ENCODE measurements at places on chromosomes 3 and 15.

- DNase-seq: no peak
Measured at GRCh38 chr15:57538265-57538529, 53.5 kb upstream of the MYZAP start.

DNA sequence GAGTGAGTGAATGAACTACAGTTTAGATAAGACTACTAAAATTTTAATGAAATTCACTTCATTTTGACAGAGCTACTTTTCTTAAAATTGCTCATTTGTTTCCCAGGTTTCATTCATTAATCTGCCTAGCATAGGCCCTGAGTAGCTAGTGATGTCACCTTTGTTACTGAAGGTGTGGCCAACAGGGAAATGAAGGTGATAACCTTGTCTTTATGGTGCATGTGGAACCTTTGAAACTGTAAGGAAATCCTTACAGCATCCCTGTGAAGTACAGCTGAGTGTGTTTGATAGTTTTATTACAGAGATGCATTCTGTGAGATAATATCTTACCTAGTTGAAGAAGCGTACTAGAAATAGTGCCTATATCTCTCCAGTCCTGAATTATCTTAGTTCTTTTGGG lies 112.9 kb downstream of the AKAP13 start:
- no peak for DNase-seq

GRCh38 chr3:195442573-195443390 lies at the start of gene ACAP2:
Gene ACAP2 (minus strand): TSS chr3:195443020. CDS start chr3:195442847, 173 bp downstream.
- peak; percentile 95 for DNase-seq

GRCh38 chr15:66124651-66125050 lies 128.9 kb downstream of the MEGF11 start:
- no peak for DNase-seq

GRCh38 chr3:39531665-39532064 lies 64.2 kb downstream of the MOBP start:
- DNase-seq: no peak

GRCh38 chr3:185823078-185824044 lies 1.5 kb downstream of the IGF2BP2 start:
- no peak for DNase-seq

DNA sequence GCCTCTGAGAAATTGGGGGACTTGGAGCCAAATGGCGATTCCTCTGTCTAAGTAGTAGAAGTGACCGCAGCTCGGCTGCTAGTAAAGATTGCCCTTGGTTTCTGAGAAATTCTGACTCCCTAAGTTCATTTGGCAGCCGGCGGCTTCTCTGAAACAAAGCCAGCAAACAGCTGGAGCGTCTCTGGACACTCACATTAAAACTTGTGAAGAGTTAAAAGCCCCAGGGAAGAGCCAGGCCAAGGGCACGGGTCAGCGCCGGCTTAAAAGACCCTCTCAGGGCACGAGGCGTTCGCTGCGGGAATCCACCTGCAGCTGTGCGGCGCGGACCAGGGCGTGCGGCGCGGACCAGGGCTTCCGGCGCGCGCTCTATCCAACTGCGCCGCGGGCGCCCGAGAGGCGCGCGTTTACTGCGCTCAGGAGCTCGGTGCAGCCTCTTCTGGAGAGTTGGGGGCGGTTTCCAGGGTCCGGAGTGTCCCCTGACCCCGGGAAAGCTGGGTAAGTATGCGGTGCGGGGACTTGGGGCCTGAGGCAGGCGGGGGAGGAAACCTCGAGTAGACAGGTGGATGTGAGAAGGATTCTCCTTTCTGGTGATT lies at the start of gene COL6A5:
Gene COL6A5, plus strand, starts transcription at position 186 of the 593 bp plus-strand sequence. CDS start 27,967 bp downstream, outside the sequence.
- DNase-seq: no peak

GRCh38 chr15:85744579-85744978 lies 50.1 kb downstream of the KLHL25 start:
- no peak for DNase-seq

DNA sequence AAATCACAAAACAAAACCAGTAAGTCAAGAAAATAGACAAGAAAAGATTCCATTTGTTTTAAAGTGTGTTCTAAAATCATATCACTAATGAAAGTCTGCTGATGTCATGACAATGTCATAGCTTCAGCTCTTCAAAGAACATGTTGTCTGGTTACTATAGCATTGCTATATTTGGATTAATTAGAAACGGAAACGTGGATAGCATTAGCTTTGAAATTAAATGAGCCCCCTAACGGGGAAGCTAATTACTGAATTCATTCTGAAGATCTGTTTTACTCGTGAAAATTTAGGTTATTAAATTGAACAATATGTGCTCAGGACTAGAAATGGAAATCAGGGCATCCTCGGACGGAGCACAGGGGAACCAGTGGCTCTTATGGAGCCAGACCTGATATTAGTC lies 316.7 kb upstream of the AGTR1 start:
- no peak for DNase-seq

GRCh38 chr3:30688776-30689641 lies 82.6 kb downstream of the TGFBR2 start:
- no peak for DNase-seq

DNA sequence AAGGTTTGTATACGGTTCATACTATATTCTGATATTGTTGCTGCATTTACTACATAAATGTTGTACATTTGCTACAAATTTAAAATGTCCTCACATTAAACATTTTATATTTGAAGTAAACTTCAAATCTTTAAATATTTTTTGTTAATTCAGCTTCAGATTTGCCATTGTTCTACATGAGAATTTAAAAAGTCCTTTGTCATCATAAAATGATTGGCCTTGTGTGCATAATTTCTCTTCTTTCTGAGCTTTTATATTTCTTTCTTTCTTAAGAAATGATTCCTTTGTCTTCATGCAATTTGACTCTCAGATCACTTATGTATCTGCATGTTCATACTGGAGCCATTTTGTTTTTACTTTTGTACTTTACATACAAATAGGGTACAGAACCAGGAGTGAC lies 28.0 kb downstream of the DNAJC19 start:
- no peak for DNase-seq

GRCh38 chr3:55077726-55078125 lies 149.9 kb upstream of the LRTM1 start:
- no peak for DNase-seq

GRCh38 chr3:125072749-125073389 lies 17.1 kb upstream of the HEG1 start:
- no peak for DNase-seq

DNA sequence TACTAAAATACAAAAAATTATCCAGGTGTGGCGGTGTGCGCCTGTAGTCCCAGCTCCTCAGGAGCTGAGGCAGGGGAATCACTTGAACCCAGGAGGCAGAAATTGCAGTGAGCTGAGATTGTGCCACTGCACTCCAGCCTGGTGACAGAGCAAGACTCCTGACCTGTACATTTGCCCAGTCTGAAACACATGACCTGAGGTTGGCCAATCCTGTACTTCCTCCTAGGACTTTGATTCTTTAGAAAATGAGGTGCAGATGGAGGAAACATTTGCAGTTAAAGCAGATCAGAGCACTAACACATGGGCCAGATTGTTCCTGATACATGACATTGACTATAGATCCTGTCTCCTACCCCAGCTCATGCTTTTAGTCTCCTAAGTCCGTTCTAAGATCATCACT lies 28.9 kb upstream of the LPP start:
- no peak for DNase-seq

DNA sequence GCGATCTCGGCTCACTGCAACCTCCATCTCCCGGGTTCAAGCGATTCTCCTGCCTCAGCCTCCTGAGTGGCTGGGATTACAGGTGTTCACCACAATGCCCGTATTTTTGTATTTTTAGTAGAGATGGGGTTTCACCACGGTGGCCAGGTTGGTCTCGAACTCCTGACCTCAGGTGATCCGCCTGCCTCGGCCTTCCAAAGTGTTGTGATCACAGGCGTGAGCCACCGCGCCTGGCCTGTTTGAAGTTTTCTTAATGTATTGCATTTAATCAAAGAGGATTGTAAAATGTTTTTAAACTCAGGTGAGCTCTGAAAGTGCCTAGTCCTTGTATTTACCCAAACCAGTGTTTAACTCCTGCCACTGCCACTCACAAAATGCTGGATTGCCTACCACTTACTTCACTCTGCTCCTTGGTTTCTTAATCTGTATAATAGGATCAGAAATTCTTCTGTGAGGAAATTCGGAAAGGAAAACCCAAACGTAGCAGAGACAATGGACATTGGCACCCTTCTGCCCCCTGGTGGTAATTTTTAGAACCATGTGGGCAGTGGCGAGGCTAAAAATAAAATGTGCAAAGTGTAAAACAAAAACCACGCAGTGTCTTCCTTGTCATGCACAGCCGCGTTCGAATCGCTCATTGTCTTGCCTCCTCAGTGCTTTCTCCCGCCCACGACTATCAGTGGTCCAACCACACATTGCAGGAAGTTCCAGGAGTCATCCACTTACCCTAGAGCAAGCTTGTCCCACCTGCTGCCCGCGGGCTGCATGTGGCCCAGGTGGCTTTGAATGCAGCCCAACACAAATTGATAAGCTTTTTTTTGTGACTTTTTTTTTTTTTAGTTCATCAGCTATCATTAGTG lies 27.3 kb downstream of the CEP19 start:
- DNase-seq: no peak

- no peak for DNase-seq
Measured at GRCh38 chr15:30059771-30060170, 23.0 kb upstream of the GOLGA8J start.

GRCh38 chr15:85750319-85751290 lies 44.1 kb downstream of the KLHL25 start:
- DNase-seq: no peak

DNA sequence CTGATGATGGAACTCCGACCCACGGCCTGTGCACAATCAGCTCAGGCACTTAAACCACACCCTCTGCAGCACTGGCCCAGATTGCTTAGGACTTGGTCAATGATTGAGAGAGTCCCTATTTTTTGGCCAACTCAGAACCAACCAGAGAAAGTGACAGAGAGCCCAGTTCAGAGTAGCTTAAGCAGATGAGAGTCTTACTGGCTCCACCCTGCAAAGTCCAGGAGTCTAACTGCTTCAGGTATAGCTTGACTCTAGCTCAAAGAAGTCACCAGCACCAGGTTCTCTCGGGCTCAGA lies 20.1 kb downstream of the SLC6A20 start:
- DNase-seq: no peak

DNA sequence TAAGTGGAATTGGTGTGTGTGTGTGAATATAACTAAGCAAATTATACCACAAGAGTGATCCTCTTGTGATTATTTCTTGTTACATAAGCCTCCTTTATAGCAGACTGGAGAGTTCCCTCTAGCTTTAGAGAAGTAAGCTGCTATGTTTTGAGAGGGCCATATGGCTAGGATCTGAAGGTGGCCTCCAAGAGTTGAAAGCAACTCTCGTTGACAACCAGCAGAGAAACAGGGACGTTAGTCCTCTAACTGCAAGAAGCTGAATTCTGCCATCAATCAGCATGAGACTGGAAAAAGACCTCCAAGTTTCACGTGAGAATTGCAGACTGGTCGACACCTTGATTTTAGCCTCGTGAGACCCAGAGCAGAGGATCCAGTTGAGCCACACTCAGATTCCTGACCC lies 278.5 kb upstream of the ZNF717 start:
- DNase-seq: no peak

Measured in activated naive CD8-positive, alpha-beta T cell treated with anti-CD3 and anti-CD28 coated beads, Interleukin-2, amount 50 U/mL, for 16 hours (primary cell).